ENCODE measurements at places on chromosomes 2 and 18.

- DNase-seq: no peak
Measured at GRCh38 chr18:62784338-62784965, 69.1 kb downstream of the PHLPP1 start.

GRCh38 chr2:152339556-152340286 lies 4.7 kb downstream of the FMNL2 start:
- no peak for DNase-seq

- DNase-seq: no peak
Measured at GRCh38 chr2:72744049-72744448, 81.8 kb downstream of the EXOC6B start.

DNA sequence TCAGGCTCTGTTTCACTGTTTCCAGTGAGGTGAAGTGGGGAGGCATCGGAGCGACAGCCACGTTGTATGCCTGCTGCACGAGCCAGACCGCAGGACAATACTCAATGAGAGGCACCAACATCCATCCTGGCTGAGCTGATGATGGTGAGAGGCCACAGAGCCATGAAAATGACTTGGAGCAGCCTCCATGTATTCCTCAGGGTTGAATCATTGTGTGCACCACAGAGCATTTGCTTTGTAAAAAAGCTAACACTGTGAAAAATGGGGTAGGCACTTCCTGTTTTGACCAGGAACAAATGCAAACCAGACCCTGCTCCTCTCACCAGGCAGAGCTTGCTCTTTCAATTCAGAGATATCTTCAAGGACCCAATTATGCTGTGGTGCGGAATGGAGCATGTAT lies 87.2 kb downstream of the LPIN1 start:
- DNase-seq: no peak

GRCh38 chr2:138922973-138923563 lies 142.9 kb upstream of the NXPH2 start:
- DNase-seq: no peak

DNA sequence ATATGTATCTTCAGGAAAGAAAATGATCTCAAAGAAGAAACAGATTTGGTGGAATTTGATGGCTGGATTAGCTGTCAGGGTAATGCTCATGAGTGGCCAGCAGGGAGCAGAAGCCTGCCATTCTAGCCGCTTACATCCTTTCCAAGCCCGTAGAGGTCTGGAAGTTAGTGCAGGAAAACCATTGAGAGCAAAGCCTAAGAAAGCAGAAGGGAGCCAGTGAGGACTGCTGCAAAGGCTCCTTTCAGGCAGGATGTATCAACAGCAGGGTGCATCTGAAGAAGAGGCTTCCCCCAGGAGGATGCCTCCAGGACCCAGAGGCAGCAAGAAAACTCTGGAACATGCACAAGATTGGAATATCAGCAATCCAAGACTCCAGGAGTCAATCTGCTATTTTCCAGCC lies 22.9 kb upstream of the LBH start:
- no peak for DNase-seq

DNA sequence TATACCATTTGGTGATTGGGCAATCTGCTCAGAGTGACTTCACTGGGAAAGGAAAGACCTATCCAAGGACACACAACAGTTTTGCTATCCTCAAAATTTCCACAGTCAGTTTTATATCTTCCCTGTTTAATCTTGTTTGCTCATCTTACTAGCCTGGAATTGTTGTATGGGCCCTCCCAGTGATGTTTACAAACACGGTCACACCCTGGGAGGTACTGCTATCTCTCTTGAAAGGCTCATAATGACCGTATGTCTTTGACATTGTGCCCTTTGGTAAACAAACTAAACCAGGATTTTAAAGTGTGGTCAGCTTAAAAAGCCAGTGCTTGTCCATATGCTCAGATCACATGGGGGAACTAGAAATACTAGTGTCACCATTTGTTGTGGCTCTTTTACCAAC lies 277.0 kb downstream of the CDH2 start:
- no peak for DNase-seq

GRCh38 chr2:118148809-118149208 lies 60.5 kb downstream of the INSIG2 start:
- no peak for DNase-seq

GRCh38 chr2:46236006-46236875 lies 61.0 kb upstream of the EPAS1 start:
- DNase-seq: no peak

- no peak for DNase-seq
Measured at GRCh38 chr2:157376041-157376440, 50.4 kb upstream of the ERMN start.

DNA sequence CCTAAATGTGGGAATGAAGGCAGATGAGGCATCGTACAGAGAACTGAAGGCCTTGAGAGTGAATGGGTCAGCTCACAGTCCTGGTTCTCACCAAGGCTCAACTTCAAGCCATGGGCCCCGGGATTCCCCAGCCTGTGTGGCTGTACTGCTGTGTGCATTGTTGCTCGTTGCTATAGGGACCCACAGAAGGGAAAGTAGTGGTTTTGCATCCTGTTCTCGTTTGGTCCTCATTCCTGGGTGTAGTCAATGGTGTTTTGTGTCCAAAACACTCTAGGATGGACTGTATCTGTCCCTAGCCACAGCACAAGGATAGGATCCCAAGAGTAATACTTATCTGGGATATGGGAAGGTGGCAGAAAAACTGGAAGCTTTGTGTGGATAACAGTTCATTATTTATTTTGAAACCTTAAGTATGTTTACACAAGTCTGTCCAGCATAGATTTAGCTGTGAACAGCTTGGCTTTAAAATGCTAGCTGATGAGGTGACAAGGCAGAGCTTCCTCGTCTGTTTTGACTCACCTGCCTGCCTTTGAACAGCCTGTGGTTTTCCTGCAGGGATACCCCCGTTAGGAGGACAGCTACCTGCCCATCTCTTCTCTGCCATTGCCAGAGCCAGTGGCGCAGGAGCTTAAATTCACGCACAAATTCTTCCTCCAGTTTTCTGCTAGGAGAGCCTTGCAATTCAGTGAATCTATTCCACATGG lies 85.0 kb downstream of the WDSUB1 start:
- DNase-seq: peak; percentile 5

- DNase-seq: no peak
Measured at GRCh38 chr18:45374878-45375630, 240.2 kb upstream of the SLC14A2 start.

- DNase-seq: no peak
Measured at GRCh38 chr2:18814387-18814786, 225.0 kb upstream of the NT5C1B start.

- no peak for DNase-seq
Measured at GRCh38 chr18:41227993-41228392, 727.0 kb upstream of the PIK3C3 start.

GRCh38 chr2:149056541-149057255 lies 18.2 kb downstream of the LYPD6B start:
- DNase-seq: no peak

- DNase-seq: no peak
Measured at GRCh38 chr2:173196080-173196479, 120.4 kb downstream of the MAP3K20 start.

DNA sequence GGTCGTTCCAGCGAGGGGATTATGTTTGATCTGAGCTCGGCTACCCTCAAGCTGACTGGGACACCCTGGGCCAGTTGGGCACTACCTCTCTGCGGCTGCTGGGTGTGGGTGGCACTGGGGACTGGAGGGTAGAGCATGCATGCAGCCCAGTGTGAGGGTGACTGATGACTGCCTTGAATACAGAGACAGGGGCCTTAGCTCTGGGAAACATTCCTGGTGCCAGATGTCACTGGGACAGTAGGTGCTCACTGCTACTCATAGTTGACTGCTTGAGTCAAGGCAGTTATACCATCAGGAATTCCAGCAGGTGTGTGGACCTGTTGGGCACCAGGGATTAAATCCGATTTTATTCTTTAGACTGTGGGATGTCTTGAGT lies 33.6 kb upstream of the ATP6V1B1 start:
- no peak for DNase-seq

GRCh38 chr2:238710787-238711186 lies 137.1 kb upstream of the TWIST2 start:
- no peak for DNase-seq

GRCh38 chr2:99184811-99185210 lies 3.8 kb downstream of the MRPL30 start:
- no peak for DNase-seq

DNA sequence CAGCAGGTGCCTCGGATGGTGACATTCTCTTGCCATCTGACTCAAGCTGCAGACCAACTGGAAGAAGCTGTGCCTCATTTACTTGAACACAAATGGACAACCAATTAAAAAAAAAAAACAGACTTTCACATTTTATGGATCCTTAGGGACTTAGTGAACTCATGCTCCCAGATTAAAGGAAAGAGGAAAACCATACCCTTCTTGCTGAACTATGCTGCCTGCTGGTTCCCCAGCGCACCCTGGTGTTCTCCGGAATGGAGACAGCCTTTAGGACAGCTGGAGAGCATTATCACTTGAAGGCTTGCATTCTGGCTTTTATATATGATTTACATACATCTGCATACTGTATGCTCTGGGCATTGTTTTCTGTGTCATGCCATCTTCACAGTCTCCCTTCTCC lies 370.7 kb downstream of the SLC4A3 start:
- DNase-seq: no peak

GRCh38 chr2:42106257-42106816 lies 58.5 kb downstream of the PKDCC start:
- no peak for DNase-seq

- no peak for DNase-seq
Measured at GRCh38 chr2:192570788-192571187, 376.1 kb upstream of the TMEFF2 start.

GRCh38 chr2:188425266-188425665 lies 133.6 kb downstream of the GULP1 start:
- no peak for DNase-seq
